Effector memory CD4-positive, alpha-beta T cell (primary cell): ENCODE measurements at places on chromosomes 12 and 14.
A peak's percentile ranks its signal among the peaks of the same experiment; 100 is the strongest.

GRCh38 chr14:85878874-85879273 lies 348.9 kb downstream of the FLRT2 start:
- DNase-seq = no peak

- DNase-seq = no peak
These were observed 588 bp upstream of the GRIN2B start for GRCh38 chr12:13981990-13982389.

- DNase-seq = no peak
These were observed 6.0 kb upstream of the UBC start for GRCh38 chr12:124920353-124920935.

DNA sequence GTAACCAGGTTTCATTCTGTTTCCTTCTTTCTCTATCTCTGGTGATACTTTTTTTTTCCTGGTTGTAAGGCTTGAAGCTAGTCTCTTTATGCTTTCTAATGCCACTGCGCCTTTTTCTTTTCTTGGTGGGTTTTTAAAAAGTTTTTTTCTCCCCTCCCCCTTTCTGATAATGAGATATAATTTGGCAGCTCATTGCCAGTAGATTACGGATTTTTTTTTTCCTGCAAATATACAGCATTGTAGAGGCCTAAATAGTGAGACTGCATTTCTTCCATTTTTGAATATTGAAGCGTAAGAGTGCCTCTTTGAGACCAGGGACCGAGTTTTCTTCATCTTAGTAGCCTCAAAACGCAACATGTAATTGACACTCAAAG lies 1.1 kb downstream of the PAPOLA start:
- DNase-seq = no peak

GRCh38 chr14:101508948-101509729 lies 52.2 kb upstream of the DIO3 start:
- DNase-seq = no peak

- DNase-seq = no peak
These were observed 28.0 kb downstream of the RCOR1 start for GRCh38 chr14:102620413-102620812.

DNA sequence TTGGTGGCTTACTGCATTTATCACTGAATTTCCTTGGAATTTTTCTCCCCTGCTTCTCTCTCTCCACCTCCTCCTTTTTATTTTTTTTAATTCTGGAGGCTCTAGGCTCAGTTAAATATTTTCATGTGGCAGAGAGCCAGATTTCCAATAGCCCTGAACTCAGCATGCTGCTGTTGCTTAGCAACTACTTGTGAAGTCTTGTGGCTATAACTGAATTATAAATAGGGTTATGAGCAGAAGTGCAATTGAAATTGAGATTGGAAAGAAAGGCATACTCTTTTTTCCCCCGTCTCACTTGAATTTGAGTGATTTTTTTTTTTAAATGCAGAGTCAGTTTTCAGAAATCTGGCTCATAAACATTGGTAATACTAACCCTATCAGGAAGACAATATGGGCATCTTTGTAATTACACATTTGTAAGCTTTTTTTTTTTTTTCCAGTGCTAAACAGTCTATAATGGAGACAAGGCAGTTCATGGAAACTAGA lies 38.3 kb downstream of the ATF7IP start:
- no peak for DNase-seq

- DNase-seq = no peak
These were observed 64.2 kb downstream of the ELK3 start for GRCh38 chr12:96258104-96258961.

DNA sequence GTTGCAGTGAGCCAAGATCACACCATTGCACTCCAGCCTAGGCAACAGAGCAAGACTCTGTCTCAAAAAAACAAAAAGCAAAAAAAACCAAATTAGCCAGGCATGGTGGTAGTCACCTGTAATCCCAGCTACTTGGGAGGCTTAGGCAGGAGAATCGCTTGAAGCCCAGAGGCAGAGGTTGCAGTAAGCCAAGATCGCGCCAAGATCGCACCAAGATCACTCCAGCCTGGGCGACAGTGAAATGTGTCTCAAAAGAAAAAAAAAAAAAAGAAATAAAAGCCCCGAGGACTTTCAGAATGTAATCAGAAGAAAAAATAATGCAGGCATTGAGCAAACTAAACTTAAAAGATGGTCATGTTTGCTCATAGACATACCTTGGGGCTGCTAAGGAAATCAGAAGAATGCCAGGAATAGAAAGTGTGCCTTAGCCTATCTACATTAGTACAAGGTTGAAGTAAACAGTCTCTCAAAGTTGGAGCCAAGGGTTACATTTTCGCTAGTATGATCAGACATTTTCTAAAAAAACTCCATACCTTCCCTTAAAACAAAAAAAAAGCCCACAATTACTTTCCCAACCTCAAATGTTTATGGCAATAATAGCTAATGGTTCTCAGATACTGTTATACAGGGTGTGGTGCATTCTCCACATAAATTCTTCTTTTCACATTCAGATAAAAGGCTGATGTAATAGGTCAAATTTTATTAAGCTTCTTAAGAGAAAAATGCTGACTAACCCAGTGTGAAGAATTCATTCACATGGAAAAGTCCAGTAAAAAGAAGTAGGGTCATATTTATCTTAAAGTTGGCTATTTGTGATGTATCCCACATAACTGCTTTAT lies 15.8 kb downstream of the DTD2 start:
- no peak for DNase-seq

GRCh38 chr12:49334226-49334625 lies 2.8 kb downstream of the C1QL4 start:
- no peak for DNase-seq

GRCh38 chr12:6788972-6789924 lies at the start of gene CD4:
CD4 (plus strand) TSS chr12:6789528; CDS start chr12:6800139, 10,611 bp downstream.
- peak; percentile 56 for DNase-seq

- DNase-seq = no peak
These were observed 87.6 kb downstream of the SEC23A start for GRCh38 chr14:39015360-39015961.

DNA sequence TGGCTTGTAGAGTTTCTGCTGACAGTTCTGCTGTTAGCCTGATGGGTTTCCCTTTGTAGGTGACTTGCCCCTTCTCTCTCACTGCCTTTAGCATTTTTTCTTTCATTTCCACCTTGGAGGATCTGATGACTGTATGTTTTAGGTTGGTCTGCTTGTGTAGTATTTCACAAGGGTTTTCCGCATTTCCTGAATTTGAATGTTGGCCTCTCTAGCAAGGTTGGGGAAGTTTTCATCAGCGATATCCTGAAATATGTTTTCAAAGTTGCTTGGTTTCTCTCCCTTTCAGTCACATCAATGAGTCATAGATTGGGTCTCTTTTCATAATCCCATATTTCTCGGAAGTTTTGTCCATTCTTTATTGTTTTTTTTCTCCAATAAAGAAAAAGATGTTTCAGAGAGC lies 11.4 kb downstream of the NOPCHAP1 start:
- DNase-seq = no peak

DNA sequence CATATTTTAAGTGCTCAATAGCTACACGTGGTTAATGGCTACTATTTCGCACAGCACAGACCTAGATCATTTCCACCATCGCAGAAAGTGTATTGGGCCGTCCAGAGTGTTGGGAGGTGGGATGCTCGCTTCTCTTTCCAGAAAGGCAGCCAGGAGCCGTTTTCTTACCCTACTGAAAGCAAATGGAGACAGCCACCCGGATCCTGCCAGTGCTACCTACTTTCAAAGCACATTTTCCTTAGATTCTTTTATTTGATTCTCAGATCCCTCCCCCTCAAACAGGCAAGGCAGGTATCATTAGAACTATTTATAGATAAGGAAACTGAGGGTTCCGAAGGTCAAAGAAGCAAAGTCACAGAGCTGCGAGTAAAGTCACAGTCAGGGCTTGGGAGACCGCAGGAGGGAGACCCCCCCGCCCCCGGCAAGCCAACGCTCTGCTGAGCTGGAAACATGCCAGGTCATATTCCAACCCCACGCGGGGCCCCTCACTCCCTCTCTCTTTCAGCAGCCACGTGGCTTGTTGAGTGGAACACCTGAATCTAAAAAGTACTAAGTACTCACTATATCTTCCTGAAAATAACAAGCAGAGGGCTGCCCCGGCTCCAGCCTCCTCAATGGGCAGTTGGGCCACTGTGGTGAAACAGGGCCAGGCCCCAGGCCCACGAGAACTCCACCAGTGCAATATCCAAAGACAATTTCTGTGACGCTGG lies 36.2 kb downstream of the PRIMA1 start:
- DNase-seq = no peak

GRCh38 chr14:24334431-24335291 lies at the start of gene ADCY4:
ADCY4 (minus strand) TSS chr14:24335071; CDS start chr14:24334652, 419 bp downstream.
- DNase-seq = no peak

- peak; percentile 13 for DNase-seq
These were observed at the start of gene PPP1R36 for GRCh38 chr14:64549791-64550620. PPP1R36 (plus strand) TSS chr14:64549961; CDS start chr14:64549998, 37 bp downstream.

DNA sequence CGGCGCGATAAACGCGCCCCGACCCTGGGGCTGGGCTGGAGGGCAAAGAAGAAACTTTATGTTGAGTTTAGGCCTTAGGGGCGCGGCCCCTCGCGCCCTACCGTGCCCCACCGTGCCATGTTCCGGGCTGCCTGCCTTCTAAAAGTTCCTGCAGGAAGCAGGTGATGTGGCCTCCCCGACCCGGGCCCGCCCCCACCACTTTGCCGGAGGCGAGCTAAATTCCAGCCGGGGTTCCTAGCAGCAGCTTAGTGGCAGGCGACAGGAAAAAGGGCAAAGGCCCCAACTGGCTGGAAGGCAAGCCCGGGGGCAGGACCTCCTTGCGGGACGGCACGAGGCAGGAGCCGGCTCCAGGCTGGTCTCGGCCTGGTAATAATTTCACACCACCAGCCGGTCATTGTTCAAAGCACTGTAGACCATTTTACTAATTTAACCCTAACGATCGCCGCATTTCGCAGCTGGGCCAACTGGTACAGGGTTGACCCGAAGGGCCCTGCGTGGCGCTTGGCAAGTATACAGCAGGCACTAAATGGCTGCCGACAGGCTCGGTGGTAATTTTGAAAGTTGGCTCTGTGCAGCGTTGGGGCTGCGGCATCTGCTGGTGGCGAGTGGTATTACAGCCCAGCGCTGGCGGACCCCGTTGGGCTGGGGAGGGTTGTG lies 895 bp upstream of the CCDC88C start:
- DNase-seq = peak; percentile 68

GRCh38 chr12:67827820-67828383 lies 161.3 kb upstream of the IFNG-AS1 start:
- DNase-seq = peak; percentile 5

GRCh38 chr12:108821407-108822397 lies 35.7 kb downstream of the SSH1 start:
- no peak for DNase-seq

GRCh38 chr12:6960593-6961277 lies 9.6 kb downstream of the PTPN6 start:
- DNase-seq = no peak

GRCh38 chr12:45973526-45973925 lies 16.8 kb downstream of the SCAF11 start:
- no peak for DNase-seq

DNA sequence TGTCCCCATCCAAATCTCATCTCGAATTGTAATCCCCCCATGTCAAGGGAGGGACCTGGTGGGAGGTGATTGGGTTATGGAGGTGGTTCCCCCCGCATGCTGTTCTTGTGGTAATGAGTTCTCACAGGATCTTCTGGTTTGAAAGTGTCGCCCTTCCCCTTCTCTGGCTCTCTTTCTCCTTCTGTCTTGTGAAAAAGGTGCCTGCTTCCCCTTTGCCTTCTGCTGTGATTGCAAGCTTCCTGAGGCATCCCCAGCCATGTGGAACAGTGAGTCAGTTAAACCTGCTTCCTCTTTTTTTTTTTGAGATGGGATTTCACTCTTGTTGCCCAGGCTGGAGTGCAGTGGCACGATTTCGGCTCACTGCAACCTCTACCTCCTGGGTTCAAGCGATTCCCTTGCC lies 104.0 kb downstream of the CCDC91 start:
- DNase-seq = no peak

- DNase-seq = no peak
These were observed 476.9 kb downstream of the LRIG3 start for GRCh38 chr12:58443273-58443980.

GRCh38 chr14:31110872-31111271 lies 84.7 kb upstream of the STRN3 start:
- DNase-seq = no peak

GRCh38 chr14:48792376-48793024 lies 793.7 kb downstream of the RPS29 start:
- DNase-seq = no peak

DNA sequence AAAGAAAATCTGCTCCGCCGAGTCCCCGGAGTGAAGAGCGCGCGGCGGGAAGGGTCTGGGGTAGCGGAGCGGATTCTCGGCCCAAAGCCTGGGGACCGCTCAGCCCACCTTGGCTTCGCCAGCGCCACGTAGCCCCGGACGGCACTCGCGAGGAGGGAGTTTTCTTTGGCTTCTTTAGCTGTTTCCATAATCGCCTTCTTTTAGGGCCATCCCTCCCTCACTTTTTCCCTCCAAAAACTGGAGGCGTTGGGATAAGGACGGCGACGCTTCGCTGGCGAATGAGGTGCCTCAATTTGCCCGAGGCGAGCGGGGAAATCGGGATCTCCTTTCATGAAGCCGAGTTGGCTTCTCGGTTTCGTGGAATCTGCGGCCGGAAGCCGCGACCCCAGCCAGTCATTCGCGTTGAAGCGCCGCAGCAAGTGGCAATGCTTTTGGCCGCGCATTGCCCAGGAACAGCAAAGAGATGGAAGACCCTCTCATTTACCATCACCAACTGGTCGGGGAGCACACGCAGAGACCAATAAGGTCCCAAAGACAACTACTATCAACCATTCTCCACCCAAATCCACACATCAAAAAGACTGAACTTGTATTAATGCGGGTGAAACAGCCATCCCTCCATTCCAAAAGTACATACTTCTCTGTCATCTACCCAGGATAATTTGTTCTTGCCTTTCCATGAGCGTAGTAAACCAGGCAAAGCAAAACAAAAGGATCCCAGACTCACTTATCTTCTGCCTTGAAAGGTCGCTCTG lies 8.4 kb upstream of the SIX1 start:
- no peak for DNase-seq

GRCh38 chr12:122003651-122004611 lies 17.8 kb upstream of the BCL7A start:
- no peak for DNase-seq

- DNase-seq = no peak
These were observed 227.5 kb upstream of the LMO3 start for GRCh38 chr12:16833376-16834015.

DNA sequence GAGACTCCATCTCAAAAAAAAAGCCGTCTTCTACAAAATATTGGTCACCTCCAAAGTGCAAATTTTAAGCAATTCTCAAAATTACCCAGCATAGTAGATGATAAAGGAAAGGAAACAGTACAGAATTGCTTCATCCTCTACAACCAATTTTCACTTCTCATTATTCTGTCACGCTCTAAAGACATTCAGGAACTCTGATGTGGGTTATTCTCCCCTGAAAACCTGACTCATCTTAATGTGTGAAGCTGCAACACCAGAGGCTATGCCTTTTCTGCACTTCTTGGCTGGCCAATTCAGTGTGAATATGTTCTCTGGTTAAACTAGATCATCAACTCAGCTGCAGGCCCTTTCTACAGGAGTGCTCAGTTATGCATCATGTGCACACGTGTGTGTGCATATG lies 11.0 kb downstream of the PTGER2 start:
- no peak for DNase-seq
